ENCODE measurements at places on chromosomes 13 and 19.

DNA sequence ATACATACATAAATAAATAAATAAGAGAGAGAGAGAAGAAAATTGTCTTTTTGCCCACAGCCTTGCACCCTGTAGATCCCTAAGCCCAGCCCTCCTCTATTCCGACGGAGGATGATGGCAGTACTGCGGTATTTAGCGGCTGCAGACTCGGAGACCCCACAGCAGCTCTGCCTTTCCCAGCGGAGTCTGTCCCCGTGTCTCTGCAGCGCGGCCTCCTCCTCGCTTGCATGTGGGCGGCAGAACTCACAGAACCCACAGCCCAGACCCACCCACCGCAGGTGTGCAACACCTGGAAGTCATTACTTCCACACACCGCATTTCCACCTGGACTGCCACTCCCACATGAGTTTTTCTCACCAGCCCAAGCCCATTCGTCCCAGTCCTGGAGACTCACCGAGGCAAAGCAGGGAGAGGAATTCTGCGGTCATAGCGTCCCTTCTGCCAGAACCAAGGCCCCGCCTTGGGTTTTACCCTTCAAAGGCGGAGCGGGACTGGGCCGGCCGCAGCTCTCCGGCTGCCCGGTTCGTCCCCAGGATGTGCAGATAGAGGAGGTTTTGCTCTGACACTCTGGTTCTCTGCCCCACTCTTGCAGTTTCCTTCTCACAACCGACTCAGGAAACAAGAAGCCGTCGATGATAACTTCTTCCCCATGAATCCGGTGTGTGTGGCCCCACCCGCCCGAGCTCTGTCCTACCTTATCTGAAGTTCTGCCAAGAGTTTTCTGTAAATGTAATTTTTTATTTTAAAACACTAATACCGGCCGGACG lies at the start of gene VSTM1:
TSS of gene VSTM1 (minus strand) at position 548 of the 767 bp plus-strand sequence. CDS start at position 428, 120 bp downstream.
- DNase-seq, result no peak

DNA sequence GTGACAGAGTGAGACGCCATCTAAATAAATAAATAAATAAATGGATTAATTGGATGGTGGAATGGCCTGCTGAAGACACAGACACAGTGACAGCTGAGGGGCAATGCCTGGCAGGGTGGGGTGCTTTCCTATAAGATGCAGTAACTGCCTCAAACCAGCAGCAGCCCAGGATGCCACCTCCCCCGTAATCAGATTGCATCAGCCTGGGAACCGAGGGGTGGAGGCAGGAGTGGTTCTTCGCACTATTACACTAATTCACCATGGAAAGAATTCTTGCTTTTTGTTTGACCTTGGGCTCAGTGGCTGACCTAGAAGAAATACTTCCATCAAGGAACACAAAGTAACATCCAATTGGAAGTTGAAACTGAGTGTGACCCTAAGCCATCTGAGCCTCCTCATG lies 31.6 kb upstream of the USP12 start:
- DNase-seq, result no peak

DNA sequence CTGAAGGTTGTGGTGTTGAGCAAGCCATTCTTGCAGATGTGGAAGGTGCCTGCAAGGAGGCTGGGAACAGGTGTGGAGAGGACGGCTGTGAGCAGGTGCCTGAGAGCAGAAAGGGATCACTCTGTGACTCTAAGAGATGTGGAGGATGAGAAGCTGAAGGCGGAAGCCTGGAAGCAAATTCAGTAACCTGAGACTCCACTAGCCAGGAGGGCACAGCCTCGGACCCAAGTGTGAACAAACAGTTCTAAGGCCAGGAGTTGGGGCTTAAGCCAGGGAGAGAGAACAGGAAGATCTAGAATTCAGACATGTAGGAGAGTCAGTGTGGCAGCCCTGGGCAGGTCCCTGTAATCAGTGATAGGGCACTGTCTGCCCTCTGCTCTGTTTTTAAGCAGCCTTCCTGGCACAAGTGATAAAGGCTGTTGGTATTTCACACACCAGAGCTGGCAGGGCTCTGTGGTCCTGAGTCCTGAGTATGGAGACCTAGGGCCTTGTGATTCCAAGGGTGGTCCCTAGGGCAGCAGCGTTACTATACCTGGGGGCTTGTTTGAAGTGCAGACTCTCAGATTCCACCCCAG lies 131.3 kb downstream of the SLC7A1 start:
- no peak for DNase-seq

DNA sequence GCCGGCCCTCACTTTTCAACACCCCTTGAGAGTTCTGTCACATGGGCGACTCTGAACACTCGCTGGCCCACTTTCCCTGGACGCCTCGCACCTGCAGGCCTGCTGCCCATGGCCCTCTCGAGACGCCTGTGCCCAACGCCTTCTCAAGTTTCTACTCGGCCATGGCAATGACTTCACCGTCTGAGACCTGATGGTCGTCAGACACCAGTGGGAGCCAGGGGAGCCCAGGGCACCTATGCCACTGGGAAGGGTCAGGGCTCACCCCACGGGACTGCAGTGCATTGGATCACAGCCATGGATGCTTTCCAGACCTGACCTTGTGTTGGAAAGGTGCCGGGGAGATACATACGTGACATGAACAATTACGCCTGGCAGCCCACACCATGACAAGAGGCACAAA lies 60.1 kb downstream of the KLF2 start:
- DNase-seq, result no peak

GRCh38 chr13:42946927-42947326 lies 45.1 kb downstream of the EPSTI1 start:
- DNase-seq, result no peak

DNA sequence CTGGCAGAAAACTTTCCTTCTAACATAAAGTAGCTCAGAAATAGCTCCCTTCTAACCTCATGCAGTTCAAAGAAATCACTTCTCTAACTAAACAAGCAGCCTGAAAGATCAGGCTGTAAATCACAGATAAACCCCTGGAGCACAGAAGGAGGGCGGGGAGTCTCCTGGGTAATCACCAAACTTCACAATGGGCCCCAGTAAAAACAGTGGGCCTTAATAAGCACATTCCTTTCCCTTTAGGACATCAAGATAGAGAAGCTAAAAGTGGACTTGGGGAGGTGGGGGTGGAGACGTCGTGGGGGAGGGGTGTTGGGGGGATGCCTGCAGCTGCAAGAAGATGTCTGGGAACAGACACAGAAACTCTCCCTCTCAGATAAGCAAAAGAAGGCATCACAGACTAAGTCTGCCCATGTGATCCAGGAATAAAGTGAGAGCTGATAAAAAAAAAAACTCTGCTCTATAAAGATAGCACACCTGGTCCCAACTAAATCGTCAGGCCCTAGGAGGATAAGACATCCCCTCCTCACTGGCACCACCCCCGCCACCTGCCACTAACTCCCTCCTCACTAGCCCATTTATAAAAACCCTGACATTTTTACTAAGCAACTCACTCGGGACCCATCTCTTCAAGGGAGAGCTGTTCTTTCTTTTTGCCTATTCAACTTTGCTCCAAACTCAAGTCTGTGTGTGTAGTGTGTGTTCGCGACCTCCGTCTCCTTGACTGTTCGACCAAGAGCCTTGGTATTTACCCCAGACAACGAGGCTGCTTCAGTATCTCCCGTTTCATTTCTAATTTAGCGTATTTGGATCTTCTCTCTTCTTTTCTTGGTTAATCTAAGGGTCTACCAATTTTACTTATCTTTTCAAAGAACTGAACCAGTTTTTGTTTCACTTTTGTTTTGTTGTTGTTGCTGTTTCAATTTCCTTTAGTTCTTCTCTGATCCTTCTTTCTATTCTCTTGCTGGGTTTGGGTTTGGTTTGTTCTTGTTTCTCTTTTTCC lies 31.7 kb downstream of the DNAJC15 start:
- DNase-seq, result peak; percentile 47
